ENCODE measurements at places on chromosomes 5 and 9.

- DNase-seq = no peak
Observed at GRCh38 chr5:148825716-148826052, 727 bp upstream of the ADRB2 start.

- no peak for DNase-seq
Observed at GRCh38 chr5:140007311-140007710, 35.8 kb downstream of the NRG2 start.

GRCh38 chr5:64069486-64069885 lies 96.2 kb upstream of the RNF180 start:
- no peak for DNase-seq

GRCh38 chr5:139739150-139739974 lies 56.2 kb upstream of the PSD2 start:
- DNase-seq = no peak

GRCh38 chr5:175796536-175797499 lies 74.6 kb upstream of the CPLX2 start:
- peak; percentile 76 for DNase-seq

- DNase-seq = no peak
Observed at GRCh38 chr5:141431286-141431685, 979 bp downstream of the PCDHGA12 start.

DNA sequence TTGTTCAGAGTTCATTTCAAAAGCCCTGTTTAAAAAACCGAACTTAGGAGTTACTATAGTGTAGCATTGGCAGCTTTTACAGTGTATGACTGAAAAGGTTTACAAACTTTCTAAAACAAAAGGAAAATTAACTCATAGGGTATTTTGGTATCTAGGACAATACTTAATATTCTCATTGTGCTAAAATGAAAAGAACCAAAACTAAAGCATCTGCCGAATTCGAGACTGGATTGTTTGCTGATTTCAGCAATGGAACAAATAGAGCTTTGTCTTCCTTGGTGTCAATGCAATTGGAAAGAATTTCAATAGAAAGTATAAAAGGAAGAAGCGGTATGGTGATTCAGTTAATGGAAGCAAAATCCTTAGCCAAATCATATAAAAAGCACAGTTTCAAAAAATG lies 254.1 kb downstream of the SLF1 start:
- DNase-seq = no peak

DNA sequence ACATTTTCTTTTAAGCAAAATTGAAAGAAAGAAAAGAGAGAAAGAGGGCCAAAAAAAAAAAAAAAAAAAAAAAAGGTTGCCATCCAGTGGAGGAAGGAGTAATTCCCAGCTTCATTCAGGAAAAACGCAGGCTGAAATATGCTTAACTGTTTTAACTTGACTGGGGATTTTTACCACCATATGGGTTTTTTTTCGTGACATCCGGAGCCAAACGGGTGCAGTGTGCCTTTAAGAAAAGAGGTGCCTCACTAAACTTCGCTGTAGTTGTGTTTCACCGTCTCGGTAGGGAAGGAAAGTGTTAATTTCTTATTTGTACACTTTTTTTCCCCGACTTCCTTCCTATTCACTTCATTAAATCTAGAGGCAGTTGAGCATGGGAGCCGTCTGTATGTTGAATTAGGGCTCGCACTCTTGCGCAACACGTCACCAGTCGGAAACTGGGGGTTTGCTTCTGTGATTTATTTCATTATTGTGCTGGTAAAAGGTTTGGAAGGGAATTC lies 143.0 kb downstream of the SMARCA2 start:
- DNase-seq = peak; percentile 34

GRCh38 chr5:16051246-16051755 lies 128.3 kb downstream of the MARCHF11 start:
- no peak for DNase-seq
